NCI-H460 (cell line): ENCODE measurements at places on chromosomes 13 and 19. TPM values are rescaled to one million over a fixed set of nuclear protein-coding genes. Genes with fewer than 3 reads are reported as not detected.

DNA sequence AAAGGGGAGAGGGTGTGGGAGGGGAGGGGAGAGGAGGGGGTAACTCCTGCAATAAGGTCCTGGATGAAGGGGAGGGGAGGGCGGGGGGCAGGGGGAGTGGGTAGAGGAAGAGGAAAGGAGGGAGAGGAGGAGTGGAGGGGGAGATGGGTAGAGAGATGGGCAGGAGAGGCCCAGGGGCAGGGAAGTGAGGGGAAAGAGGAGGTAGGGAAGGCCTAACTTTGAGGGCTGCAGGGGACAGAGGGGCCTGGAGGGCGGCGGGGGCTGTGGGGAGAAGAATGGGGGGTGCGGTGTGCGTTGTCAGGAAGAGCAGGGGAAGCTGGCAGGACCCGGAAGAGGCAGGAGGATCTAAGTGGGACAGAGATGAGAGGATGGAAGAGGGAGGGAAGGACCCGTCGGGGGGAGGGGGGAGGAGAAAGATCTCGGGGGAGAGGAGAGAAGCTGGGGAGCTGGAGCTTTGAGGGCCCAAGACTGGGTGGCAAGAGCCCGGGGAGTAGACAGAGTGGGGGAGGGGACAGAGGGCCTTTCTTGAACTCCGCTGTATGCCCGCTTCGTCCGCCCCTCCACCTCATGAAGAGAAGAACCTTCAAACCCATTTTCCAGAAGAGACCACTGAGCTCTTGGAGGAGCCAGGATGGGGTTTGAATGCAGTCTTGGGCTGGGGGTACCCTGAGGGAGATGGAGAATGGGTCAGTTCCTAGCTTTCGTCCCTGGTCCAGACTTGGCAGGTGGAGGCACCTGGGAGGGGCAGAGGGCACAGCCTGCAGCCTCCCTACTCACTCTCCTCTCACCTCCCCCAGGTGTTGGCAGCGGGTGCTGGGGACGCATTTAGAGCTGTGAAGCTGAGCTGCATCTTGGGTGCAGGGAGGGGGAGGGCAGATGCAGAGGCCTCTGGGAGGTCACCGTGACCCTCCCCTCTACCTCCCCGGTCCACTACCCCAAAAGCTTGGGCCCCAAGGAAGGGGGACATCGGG lies 778 bp upstream of the LRRC4B start:
- DNase-seq: no peak

GRCh38 chr13:112943309-112944125 lies 25.5 kb upstream of the MCF2L start:
- DNase-seq: no peak

- DNase-seq: no peak
Observed at GRCh38 chr13:79727086-79727485, 246.1 kb downstream of the NDFIP2 start.

The ZNF667 gene
- total RNA-seq: not detected in 2 replicates

DNA sequence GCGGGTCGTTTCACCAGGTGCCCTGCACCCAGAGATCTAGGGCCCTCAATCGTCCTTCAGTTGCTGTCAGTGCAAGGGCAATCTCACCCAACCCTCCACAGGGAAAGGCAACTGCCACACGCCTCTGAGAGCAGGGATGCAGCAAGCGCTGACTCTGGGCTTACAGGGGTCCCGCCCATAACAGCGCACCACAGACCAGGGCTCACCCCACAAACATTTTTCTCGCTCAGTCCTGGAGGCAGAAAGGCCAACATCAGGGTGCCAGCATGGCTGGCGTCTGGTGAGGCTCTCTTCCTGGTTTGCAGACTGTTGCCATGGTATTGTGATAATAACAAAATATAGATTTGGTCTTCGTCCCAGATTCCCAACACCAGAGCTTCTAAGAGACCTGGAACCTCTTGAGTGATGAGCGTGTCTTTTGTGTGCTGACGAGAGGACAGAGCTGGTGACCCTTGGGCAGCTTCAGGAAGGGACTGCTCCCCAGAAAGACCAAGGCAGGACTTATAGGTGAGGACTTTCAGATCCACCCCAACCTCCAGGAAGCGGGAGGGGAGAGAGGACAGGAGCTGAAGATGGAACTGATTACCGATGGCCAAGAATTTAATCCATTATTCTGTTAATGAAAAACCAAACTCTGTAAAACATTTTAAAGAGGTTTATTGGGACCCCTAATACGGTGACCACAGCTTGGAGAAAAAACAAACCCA lies 51.3 kb downstream of the C13orf46 start:
- no peak for DNase-seq

The SLITRK1 gene
- total RNA-seq: not detected in 2 replicates

DNA sequence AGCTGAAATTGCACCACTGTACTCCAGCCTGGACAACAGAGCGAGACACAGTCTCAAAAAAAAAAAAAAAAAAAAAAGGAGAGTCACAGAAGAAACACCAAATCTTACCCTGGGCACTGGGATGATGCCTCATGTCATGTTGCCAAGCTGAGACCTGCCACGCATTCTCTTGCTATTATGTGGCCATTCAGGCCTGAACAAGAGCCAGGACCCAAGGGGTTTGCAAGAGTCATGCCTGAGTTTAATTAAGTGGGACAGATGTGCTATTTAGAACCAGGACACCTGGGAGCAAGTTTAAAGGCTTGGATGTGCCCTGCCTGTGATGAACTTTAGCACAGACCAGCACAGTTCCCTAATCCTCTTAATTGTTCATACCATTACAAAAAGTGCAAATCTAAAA lies 9.8 kb downstream of the PNMA8A start:
- DNase-seq: no peak

The IGFL1 gene
- total RNA-seq: not detected in 2 replicates

DNA sequence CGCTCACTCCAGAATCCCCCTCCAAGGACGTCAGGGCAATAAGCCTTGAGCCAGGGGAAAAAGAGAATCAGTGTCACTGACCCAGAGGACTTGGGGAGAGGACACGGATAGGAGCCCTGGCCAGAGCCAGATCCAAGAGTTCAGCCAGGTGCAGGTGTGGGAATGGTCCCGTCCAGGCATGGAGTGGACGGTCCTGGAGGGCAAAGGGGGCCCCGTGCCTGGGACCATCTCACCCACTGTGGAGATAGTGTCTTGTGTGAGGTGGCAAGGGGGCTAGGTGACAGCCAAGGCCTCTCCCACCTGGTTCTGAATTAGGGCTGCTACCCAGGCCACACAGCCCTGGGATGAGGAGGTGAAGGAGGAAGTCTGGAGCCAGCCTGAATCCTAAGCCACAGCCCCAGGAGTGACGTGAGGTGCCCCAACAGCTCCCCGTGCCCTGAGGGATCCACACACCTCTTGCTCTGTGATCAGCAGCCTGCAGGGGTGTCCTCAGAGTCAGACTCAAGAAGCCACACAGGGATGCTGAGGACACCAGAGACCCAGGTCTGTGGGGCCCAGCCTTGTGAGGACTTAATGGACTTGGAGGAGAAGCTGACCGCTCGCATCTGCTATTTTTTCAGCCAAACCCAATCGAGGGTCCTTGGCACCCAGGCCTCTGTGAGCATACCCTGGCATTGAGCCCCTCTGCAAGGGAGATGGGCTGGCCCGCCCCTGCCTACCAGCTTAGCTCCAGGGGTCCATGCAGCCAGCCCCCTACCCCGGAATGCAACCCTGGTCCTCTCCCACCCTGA lies 16.4 kb upstream of the ZNF14 start:
- no peak for DNase-seq

DNA sequence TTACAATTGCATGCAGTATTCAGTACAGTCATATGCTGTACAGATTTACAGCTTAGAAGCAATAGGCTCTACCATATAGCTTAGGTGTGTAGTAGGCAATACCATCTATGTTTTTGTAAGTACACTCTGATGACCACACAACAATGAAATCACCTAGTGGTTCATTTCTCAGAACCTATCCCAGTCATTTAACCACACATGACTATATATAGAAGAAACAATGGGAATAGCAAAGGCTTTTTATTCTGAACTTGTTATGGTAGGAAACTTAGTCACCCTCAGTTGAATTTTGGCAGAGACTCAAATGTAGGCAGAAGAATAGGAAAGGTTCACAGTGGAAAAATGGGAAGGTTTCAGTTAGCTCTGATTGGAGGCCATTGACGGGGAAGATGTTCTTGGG lies 1075.1 kb upstream of the MIR17HG start:
- no peak for DNase-seq

The VAV1 gene
- total RNA-seq: 1.2 and 1.4 TPM in 2 replicates

The ZNF729 gene
- total RNA-seq: not detected in 2 replicates

DNA sequence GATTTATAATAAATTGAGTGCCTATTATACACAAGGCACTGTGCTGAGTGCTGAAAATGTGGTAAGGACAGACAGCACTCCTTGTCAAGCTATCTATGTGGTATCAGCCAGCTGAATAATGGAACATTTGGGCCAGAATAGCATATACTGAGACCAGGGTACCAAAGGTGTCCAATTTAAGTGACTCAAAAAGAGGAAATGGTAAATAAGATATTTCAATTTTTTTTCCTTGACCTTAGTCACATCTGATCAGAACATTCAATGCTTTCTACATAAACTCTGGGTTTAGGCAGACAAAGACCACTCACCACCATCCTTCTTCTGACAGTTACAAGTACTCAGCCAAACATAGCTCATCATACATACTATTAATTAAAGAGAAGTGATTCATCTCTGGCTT lies 43.2 kb downstream of the RCBTB2 start:
- no peak for DNase-seq

The NEK5 gene
- 0.14 and 0.17 TPM in 2 replicates for total RNA-seq

The ZNF773 gene
- 2.7 and 3.0 TPM in 2 replicates for total RNA-seq

The APOC1 gene
- 6.1 and 9.6 TPM in 2 replicates for total RNA-seq

- DNase-seq: no peak
Observed at GRCh38 chr13:50456111-50456510, 387.4 kb downstream of the DLEU7 start.

- no peak for DNase-seq
Observed at GRCh38 chr19:49387936-49388372, at the start of gene KASH5. Gene KASH5 (plus strand): TSS chr19:49388249. CDS start chr19:49390884, 2,635 bp downstream.

DNA sequence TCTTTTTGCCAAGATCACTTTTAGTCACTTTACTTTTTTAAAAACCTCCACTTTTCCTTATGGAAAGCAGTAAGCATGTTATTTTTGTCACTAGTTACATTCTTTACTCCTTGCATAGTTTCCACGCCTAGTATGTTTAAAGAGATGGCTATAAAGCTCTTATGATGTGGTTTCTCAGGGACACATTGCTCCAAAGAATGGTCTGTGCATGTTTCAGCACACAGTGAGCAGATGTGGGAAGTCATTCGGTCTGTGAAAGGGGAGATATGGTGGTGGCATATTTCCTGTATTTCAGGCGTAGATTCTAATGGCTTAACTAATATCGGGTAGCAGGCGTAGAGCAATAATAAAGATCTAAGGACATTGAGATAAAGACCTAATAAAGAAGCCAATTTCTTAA lies 180.7 kb downstream of the SLITRK6 start:
- no peak for DNase-seq
